ENCODE measurements at places on chromosomes 1 and 21. TPM values are rescaled to one million over a fixed set of nuclear protein-coding genes. Genes with fewer than 3 reads are reported as not detected.

Gene ATP5PB
- total RNA-seq = 178 TPM

Gene RPS8
- 1,087 TPM for total RNA-seq

Gene JAM2
- total RNA-seq = 0.21 TPM

Gene S100A10
- 1,621 TPM for total RNA-seq

Gene PRRX1
- total RNA-seq = 0.69 TPM

Gene F11R
- total RNA-seq = 63.0 TPM

Gene BNIPL
- total RNA-seq = 0.46 TPM

Gene PPIH
- total RNA-seq = 78.5 TPM

Gene TRIM58
- not detected for total RNA-seq

Gene GIPC2
- 0.26 TPM for total RNA-seq

Gene CASQ1
- total RNA-seq = not detected

Gene VSIG8
- not detected for total RNA-seq

Gene NBPF8
- total RNA-seq = 22.3 TPM

Gene GJA4
- not detected for total RNA-seq

Gene DNASE2B
- total RNA-seq = not detected

Gene IL22RA1
- 1.1 TPM for total RNA-seq

Gene CPLANE2
- 17.8 TPM for total RNA-seq

Gene PROK1
- not detected for total RNA-seq

Gene UTS2
- not detected for total RNA-seq

Gene CD1E
- not detected for total RNA-seq

Gene PGLYRP3
- not detected for total RNA-seq

Gene RBM11
- total RNA-seq = 0.15 TPM

Gene VHLL
- total RNA-seq = 0.28 TPM

Gene SCP2
- total RNA-seq = 88.7 TPM

Gene PDIK1L
- total RNA-seq = 8.0 TPM

Gene TSPAN2
- not detected for total RNA-seq

Data from Panc1 (cell line).